ENCODE measurements at places on chromosomes 7 and 10.

DNA sequence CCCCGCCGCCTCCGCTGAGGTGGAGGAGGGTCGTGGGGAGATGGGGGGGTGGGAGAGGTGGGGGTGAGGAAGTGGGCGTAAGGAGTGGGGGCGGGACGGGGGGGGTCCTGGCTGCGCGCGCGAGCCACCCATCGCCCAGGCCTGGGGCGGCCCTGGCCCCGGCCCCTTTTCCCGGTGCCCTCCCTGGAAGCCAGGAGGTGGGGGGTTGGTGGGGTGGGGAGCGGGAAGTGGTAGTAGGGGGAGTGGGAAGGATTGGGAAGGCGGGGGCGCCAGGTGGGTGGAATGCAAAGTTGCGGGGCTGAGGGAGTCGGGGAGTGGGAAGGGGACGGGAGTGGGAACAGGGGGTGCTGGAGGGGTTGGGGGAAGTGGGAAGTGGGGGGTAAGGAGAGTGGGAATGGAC lies 319 bp upstream of the MMD2 start:
- DNase-seq = no peak

- DNase-seq = no peak
Observed at GRCh38 chr7:77662869-77663268, 33.4 kb upstream of the RSBN1L start.

DNA sequence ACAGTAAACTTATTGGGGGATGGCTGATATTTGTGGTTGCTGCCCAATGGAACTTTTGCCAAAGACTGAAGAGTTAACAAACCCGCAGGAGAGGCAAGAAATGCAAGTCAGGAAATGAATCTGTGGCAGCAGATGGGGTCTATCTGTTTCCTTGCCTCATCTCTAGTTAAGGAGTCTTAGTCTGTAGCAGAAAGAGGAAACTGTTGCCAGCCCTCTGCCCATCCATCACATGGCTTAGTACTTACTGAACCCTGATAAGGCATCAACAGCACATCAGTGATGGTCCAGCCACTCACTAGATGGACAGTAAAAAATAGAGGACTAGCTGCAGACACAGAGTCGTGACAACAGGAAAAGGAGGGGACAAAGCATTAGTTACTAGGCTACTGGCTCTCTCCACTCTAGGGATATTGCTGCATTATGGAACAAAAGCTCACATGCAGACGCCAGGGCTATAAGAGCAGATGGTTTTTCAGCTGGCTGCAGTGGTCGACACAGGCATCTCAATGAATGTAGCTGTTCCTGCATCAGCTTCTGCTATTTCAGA lies 614.7 kb downstream of the PARD3 start:
- DNase-seq = no peak

DNA sequence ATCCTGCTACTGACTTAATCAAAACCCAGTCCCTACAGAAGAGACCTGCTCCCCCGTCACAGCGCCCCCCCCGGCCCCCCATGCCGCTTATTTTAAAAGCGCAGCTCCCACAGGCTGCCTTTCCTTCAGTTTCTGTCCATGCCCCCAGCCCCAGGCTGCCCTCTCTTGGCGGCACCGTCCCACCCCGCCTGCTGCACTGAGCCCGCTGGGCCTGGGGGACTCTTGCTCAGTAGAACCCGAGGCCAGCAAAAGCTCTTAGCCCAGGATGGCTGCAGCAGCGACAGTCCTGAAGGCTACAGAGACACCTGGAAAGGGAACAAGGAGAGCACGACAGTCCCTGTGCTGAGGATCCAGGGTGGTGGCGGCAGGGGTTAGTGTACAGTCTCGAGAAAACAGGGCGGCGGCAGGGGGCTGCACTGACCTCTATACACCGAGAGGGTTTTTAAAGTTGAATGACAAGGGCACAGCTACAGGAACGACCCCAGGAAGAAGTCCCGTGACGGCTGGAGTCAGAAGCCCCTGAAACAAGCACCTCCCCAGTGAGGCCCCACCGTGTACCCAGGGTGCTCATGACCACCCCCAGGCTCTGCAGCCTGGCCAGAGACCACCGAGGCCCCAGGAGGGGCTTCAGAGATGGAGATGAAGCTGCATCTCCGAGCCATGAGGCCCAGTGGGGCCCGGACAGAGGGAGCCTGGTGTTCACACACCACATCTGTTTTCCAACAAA lies 54.4 kb downstream of the ZRANB1 start:
- no peak for DNase-seq

DNA sequence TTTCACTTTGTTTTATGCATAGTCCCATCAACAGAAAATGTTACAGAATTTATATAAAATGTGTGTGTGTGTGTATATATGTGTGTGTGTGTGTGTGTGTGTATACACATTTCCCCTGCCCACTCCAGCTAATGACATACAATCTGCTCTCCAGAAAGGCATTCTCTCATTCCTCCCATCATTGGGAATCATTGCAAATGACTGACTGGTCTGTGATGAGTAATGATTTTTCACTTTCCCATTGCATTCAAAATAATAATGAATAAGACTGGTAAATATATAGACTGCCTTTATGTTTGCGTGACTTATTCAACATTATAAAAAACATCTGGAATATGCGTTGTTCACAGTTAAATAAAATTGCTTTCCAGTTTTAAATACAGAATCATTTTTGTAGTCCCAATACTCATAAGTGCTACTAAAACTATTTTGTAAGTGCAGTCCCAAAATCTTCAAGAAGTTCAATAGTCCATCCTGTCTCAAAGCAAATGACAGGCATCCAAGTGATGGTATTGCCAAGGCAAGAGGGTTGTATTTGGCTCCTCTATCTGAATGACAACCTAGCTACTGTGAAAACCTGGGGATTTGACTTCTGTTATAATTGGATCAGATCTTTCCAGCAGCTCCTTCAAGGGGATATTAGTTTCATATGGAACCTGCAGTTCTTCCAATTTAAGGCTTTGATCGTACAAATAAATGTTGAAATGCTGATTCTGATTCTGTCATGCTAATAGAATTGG lies 150.9 kb downstream of the POLR1F start:
- DNase-seq = no peak

- no peak for DNase-seq
Observed at GRCh38 chr7:151244841-151245346, 3.6 kb downstream of the SMARCD3 start.

DNA sequence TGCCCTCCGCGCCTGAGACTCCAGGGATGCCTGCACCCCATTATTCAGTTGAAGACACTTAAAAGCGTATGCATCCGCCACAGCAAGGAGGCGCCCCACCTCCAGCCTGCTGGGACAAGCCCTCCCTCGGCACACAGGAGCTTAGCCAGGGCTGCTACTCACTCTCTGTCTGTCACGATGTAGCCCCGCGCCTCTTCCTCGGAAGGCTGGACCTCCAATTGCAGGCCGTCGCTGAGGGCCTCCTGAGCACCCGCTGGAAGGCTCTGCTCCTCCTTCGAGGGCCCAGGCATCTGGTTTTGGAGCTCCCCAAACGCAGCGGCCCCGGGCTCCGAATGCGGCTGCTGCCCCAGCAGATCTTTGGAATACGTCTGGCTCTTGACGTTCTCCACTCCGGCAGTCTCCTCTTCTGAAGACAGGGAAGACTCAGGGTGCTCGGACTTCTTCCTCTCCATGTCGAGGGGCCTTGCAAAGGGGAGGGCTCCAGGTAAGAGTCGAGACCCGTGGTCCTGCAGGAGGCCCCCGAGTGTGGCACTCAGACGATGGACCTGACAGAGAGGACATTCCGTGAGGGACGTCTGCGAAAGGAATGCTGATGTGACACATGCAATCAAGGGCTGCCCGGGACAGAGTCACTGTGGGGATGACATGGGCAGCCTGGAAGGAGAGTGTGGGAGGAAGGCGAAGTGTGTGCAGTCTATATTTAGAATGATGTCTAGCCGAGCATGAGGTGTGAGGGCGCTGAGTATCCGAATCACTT lies 453.9 kb downstream of the PTPRN2 start:
- no peak for DNase-seq

DNA sequence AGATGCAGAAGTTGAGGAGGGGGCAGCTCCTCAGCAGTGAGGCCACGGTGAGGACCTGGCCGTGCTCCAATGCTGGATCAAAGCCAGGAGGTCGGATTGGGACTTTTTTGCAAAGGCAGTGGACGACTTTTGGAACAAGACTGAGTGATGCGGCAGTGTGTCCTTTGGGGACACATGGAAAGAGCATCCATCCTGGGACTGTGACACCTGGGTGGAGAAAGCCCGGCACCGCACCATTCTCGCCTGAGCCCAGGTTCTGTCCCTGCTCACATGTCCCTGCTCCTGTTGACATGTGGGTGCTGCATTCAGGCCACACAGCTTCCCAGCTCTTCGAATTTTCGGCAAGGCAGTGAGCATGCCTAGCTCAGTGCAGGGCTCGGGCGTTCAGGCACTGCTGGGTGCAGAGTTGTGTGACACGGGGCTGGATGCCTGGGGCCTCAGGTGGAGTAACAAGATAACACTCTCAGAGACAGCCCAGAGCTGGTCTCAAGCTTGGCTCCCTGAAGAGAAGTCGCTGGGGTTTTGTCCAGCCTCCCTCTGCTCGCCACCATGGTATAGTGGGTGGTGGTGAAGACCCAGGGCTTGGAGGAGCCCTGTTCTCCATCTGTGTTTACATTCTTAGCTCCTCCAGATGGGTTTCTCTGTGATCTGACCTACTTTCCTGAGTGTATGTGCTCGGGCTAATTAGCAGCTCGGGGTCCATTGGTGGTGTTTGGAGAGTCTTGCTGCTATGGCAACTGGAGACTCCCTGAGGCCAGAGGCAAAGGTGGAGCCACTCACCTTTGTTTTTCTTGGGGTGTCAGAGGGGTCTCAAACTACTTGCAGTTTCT lies 111.7 kb upstream of the BTBD16 start:
- DNase-seq = no peak
